ENCODE measurements at places on chromosomes 16 and 17. TPM values are rescaled to one million over a fixed set of nuclear protein-coding genes. Genes with fewer than 3 reads are reported as not detected.

The GRIN2C gene
- under 0.01 TPM for total RNA-seq

The KRT37 gene
- total RNA-seq: not detected

The KRTAP2-3 gene
- not detected for total RNA-seq

The ST6GALNAC2 gene
- not detected for total RNA-seq

The PPP4C gene
- total RNA-seq: 56.4 TPM

All from cardiac ventricle fibroblast (primary cell).